C1 segment of cervical spinal cord (tissue), 14 donors: ENCODE measurements at places on chromosomes 12 and 14.

GRCh38 chr12:131124487-131125280 lies 171.0 kb downstream of the ADGRD1 start:
- no peak for DNase-seq

- no peak for DNase-seq
Measured at GRCh38 chr14:99035268-99035667, 236.7 kb downstream of the BCL11B start.

DNA sequence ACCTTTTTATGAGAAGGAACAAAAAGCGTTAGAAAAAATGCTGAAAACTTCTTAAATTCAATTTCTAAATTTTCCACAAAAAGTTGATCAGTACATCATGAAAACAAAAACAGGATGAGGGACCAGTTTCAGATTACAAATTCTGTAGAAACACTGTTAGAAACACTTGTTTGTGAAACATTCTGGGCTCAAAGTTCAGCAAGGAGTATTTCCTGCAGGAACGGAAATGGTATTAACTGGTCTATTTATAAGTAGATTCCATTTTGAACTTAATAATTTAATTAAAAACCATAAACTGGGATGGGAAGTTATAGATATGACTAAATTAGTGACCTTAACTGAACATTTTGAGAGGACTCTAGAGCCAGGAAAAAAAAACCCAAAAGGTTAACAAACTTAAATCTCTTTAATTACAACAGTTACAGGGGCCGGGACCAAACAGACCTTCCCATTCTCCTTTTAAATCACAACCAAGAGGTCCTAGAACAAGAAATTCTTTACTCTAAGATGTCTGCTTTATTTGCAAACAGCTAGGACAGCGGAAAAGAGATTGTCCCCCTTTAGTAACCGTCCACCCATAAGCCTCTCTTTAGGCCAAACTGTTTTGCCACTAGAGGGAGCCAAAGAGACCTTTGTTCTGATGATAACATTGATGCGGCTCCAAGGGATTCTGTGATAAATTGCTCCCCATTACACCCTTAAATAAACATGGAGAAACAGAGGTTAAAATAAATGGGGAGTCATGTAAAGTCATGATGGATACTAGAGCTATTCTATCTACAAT lies 69.0 kb upstream of the RERGL start:
- DNase-seq, result no peak

GRCh38 chr12:103771466-103771865 lies 69.6 kb downstream of the NT5DC3 start:
- no peak for DNase-seq

DNA sequence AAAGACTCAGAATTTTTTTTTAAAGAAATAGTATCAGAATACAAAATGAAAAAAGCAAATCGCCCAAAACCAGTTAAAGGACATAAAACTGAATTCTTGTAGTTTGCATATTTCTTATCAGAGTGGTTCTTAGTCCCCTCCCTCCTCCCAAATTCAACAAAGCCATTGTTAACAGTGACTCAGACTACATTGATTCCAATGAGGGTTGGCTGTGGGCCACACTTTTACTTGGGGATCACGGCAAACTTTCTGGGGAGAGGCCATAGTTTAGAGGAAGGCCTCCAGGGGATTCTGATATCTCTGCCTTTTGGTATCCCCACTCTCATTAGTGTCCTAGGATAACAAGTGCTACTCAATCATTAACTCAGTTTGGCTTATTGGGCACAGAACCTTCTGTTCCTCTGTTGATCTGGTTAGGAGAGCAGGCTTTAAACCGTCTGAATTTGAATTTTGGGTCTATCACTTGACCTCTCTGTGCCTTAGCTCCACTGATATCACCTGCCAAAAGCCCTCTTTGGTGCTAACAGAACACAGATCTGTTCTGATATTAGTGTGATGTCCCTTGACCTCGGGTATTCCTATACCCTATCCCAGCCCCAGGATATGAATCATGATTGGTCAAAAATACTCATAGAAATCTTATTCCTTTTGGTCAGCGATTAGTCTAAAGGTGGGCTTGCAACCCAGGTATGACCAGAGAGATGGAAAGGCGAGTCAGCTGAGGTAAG lies 45.2 kb upstream of the APPL2 start:
- DNase-seq, result no peak

- no peak for DNase-seq
Measured at GRCh38 chr14:91269076-91269991, 24.8 kb upstream of the GPR68 start.

DNA sequence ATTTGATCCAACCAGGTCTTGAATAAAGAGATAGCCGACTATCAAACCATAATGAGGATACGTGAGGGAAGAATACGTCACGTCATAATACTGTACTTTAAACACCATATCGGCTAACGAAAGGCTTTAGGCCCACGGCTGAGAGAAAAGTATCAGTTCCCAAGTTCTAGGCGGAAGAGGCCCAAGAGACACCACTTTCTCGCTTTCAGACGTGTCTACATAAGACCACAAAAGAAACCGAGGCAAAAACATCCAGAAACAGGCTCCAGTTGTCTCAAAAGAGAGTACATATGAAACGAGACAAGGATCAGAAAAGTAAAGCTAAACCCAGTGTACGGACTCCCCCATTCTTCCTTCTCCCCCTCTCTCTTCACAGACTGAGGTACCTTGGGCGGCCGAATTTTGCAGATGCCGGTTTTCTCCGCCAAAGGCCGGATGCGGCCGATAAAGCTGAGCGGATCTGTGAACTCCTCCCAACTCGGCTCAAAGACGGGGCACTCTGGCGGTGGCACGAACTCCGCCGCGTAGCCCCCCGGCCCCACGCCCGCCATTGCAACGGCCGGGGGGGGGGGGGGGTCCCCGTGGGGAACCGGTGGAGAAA lies 479 bp downstream of the KDM5A start:
- DNase-seq, result no peak

DNA sequence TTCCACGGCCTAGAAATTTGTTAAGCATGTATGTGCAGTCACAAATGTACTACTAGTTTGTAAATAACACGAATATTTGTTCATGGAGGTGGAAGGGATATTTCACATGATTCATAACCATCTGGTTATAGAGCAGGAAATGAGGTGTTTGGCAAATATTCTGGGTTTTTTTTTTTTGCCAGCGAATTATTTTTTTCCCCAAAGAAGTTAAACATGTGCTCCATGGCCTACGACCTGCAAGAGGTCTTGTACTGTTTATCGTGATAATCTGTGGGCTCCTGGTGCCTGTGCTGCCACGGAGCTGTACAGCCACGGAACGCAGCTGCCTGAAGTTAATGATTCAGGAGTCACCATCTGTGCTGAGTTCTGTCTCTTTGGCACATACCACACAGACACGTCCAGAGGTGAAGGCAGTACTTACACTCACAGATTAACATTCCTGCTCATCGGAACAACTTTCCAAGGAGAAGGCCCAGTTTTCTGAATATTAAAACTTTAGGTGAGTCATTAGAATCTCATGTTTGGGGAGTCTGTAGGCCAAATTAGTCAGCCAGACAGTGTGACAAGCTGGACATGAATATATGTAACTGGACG lies 156.3 kb downstream of the TMX1 start:
- no peak for DNase-seq

GRCh38 chr14:37403626-37404025 lies 191.4 kb downstream of the FOXA1 start:
- no peak for DNase-seq

- DNase-seq, result no peak
Measured at GRCh38 chr12:127238107-127238506, 1028.9 kb upstream of the TMEM132C start.

- no peak for DNase-seq
Measured at GRCh38 chr12:111309584-111309983, 59.3 kb downstream of the PHETA1 start.

- no peak for DNase-seq
Measured at GRCh38 chr14:78829274-78829673, 659.1 kb downstream of the NRXN3 start.

DNA sequence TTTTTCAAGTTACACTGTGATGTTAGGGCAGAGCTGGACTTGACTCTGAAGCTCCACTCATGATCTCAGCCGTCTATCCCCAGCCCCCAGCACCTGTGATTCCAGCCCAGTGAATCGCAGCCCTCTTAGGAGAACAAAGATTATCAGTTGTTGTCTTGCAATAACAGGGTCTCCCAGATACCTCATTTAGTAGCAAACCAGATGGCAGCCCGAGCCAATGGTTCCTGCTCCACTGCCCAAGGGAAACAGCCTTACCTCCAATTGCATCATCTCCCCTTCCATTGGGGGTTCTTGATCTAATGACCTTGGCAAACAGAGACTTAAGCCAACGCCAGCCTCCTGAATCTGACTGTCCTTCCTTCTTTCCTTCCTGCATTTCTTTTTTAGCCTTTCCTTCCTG lies 371.2 kb downstream of the BCL11B start:
- no peak for DNase-seq

GRCh38 chr12:128114485-128114884 lies 152.5 kb upstream of the TMEM132C start:
- DNase-seq, result no peak

DNA sequence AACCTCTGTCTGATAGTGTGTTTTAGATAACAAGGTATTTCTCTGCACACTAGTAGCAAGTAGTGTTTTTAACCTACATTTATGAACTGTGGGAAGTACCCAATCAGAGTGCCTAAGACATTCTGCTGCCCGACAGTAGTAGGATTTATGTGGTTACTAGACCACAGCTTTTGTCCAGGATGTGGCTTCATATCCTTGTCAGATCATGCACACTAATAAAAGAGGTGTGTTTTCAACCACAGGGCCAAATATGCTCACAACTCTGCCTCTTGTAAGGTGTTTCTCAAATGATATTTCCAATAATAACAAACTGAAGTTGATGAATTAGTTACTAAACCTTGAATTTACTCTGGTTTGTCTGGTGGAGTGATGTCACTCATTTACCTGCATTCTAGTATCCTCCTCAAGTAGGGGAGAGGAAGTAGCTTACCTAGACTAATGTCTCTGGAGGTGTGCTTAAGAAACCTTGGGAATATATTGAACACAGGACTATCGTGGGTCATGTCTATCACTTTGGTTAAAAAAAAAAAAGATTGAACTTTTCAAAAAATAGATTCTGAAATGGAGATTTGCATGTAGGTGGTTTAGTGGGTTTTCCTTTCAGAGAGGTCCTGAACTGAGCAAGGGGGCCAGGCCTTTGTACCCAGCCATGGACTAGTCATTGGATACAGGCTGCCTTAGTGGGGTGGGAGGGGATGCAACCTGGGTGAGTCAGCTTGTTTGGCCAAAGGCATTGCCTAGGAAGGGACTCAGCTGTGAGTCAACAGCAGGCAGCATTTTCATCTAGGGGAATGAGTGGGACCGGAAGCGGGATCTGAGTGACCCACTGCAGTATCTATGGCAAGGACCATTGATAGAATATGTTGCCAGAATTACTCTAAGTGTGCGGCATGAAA lies 14.1 kb downstream of the FBXW8 start:
- no peak for DNase-seq

GRCh38 chr14:55339770-55340169 lies 68.5 kb downstream of the FBXO34 start:
- no peak for DNase-seq

DNA sequence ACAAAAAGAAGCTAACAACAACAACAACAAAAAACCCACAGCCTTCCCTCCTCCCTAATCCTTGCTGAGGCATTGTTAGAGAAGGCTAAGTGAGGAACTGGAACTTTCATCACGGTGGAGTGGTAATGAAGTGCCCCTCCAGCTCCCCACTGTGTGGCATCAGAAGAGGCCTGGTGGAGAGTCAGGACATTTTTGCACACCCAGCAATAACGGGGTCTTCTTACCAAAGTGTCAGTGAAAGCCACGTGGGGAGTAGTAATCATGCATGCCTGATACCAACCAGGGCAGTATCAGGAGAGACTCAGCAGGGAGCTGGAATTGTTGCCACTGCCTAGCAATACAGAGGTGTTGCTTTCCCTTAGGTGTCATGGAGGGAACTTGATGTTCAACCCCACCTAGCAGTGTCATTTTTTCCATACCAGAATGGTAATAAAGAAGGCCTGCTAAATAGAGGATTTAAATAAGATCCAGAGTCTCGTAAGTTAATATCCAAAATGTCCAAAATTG lies 299.7 kb upstream of the RGS6 start:
- DNase-seq, result no peak

DNA sequence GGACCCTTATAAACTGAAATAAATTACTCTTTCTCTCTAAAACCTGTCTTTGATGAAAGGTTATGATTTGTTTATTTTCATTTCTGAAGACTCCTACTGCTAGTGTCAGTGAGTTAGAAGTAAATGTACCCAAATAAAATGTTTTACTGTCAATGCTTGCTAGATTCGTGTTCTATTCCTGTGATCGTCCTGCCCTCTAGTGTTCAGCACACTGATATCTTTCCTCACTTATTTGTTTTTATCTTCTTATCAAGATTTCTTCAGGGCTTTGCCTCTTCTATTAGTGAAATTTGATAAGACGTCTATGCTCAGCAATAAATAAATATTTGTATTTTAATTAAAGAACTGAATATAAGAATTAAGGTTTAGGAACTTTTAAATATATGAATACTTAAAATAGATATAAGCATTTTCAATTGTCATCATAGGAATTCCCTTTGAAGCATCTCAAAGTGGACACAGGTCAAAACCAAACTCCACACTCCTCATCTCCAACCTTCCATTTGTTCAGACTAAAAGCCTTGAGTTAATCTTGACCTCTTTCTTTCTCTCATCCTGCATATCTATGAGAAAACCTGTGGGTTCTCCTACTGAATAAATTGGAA lies 75.8 kb downstream of the C12orf50 start:
- no peak for DNase-seq

DNA sequence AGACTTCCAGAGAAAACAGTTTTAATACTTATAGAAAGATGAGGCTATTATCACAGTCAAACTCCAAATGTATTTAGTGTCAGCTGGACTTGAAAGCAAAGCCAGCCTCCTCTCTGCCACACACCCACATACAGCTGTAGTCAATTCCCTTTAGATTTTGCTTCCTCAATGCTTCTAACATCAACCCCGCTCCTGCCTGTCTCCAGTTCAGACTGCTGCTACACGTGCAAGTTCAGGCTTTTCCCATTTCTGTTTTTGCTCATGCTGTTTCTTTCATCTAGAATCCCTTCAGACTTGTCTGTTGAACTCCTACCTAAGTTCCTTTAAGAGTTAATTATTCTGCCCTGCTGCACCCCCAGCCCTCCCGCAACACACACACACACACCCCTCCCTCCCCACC lies 380.0 kb downstream of the KCNH5 start:
- DNase-seq, result no peak

DNA sequence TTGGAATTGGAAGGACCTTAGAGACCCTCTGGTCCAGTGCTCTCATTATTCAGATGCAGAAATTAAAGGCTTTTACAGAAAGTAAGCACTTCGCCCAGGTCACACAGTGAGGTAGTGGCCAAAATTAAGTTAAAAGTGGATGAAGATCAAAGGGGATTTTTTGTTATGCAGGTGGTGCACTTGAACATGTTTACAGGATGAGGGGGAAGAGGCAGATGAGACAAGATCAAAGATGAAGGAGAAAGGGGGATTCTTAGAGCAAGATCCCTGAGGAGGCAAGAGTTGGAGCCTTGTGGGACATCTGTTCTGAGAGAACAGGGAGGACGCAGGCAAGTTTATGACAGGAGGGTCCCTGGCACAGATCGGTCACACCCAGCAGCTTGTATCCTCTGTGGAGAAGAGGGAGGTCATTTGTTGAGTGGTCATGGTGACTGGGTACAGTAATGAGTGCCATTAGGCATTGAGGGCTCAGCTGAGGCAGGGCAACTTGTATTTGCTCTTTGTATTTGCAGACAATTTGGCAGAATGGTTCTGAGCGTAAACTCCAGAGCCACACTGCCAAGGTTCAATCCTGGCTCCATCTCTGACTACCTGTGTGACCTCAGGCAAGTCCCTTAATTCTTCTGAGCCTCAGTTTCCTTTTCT lies 84.0 kb downstream of the BORCS5 start:
- no peak for DNase-seq
